A172 (cell line): ENCODE measurements at places on chromosomes 7 and 10.

DNA sequence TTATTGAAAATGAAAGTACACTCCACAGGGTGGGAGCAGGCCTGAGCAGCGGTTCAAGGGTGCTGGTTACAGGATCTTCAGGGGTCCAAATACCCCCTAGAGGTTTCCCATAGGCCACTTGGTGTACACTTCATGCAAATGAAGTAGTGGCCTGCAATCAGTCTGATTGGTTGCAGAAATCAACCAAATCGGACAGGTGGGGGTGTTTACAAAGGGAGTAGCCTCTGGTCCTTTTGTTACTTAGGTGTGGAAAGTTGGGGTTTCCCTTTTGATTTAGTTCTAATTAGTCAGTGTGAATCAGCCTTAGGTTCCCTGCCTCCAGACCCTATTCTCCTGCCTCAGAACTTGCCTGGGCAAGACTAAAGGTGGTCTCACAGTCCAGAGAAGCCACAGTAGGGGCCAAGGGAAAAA lies 49.6 kb downstream of the SYPL1 start:
- no peak for DNase-seq

DNA sequence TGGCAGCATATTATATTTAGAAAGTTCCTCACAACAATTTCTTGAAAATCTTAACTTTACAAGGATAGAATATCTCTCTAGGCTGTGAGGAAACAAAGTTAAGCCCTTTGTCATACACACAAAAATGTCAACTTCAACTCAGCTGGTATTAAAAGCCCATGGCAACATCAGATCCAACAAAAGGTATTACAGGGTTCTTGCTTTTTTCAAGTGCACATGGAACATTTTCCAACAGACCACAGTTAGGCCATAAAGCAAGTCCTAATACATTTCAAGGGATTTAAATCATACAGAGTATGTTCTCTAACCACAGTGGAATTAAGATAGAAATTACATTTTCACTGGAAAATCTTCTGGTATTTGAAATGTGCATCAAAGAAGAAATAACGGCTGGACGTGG lies 71.9 kb upstream of the OIT3 start:
- no peak for DNase-seq

DNA sequence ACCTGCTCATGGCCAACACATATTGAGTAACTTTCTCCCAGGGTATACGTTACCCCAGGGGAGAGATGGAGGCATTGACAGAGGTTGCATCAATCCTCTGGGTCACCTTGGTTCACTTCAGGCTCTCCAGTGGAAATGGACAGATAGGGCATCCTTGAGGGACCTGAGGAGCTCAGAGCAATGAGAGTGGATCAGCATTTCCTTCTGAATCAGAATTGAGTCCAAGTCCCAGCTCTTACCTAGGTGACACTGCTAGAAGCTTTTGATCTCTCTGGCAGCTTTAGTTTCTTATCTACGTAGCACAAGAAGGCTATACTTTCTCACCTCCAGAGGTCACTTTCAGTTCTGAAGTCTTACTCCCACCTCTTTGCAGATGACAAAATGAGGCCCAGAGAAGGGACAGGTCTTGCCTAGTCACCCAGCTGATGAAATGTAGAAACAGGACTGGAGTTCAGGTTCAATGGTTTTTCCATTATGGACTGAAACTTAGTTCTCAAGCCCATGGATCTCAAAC lies 35.2 kb downstream of the PANK1 start:
- DNase-seq, result no peak

GRCh38 chr7:104845557-104845956 lies 168.4 kb upstream of the KMT2E start:
- no peak for DNase-seq

- DNase-seq, result peak; percentile 8
These were observed 120.5 kb upstream of the IMMP2L start for GRCh38 chr7:111682588-111683340.

DNA sequence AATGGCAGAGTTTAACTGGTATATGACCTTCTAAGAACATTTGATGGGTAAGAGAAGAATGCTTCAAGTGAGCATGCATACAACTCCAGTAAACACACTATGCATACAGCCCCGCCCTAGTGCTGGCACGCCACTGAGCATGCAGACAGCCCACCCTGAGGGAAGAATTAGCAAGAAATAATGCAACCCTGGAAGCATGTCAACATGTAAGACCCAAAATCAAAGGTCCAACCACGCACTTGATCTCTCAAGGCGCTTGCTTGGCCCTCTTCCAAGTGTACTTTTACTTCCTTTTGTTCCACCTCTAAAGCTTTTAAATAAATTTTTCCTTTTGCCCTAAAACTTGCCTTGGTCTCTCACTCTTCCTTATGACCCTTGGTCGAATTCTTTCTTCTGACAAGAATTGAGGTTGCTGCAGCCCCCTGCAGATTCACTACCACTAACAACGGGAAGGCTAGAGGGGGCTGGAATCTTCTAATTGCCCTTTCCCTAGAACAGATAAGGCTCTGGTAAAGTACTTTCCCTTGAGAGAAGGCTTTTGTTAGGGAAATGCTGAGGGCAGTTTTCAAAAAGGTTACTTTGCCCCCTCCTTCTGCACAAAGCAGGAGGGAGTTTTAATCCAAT lies 3.4 kb downstream of the FAM24B start:
- DNase-seq, result no peak

DNA sequence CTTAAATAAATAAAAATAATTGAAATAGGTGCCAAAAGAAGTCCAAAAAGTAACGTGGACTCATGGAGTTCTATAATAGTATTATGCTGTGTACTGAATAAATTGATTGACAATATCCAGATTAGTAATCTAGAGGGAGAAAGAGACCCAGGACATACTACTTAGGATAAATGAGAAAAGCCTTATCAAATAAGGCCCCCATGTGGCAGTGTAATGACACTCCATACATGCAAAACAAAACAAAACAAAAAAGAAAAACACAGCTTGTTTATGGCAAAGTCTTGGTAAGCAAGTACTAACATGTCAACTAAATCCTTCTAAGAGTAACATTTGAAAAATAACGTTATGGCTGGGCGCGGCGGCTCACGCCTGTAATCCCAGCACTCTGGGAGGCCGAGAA lies 3.6 kb upstream of the RUNDC3B start:
- no peak for DNase-seq

GRCh38 chr10:120422457-120422856 lies 34.6 kb upstream of the PLPP4 start:
- DNase-seq, result peak; percentile 81

- no peak for DNase-seq
These were observed 141.8 kb upstream of the GPR22 start for GRCh38 chr7:107327986-107328569.

DNA sequence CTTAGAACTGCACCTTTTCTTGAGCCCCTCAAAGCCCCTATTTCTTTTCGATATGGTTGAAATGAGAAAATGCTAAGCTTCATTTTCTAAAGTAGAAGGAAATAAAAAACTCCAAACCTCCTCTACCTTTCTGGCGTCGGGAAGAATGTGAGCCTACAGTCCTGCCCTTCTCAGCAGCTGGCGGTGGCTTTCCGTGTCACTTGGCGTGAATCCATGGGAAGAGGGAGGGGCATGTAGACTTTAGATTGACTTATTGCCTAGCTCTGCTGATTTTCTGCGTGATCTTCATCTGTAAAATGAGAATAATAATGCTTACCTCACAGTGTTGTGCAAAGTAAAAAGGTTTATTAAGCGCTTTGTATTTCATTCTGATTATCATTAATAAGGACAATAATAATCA lies 35.0 kb downstream of the PRR15 start:
- no peak for DNase-seq

GRCh38 chr7:37295401-37295800 lies 153.3 kb downstream of the ELMO1 start:
- DNase-seq, result no peak

DNA sequence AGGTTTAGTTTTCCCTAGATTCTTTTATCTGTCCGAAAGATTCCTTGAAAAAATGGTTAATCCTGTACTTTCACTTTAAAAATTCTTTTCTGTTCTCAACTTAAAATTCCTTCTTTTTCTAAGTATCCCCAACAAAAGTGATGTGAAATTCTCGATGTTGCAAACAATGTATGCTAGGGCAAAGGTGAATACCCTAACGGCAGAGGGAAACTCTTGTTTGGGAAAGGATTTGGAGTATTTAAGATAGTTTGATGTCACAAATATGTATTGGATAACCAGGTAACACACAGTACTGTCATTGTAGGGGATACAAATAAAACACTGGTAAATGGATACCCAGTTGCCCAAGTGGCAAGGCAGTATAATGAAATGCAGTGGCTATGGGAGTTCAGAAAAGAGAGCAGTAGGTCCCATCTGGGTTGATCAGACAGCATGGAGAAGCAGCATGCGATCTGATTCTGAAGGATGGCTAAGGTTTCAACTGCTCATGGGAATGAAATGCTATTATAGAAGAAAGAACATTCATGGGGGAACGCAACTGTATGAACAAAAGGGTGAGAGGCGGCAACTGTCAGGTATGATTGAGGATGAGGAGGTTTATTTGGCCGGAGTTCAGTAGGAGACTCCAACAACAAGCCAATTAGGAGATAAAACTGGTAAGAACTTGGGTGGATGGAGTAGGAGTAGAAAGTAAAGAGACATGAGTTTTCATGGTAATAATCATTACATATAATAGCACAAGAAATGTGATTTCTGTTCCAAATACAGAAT lies 3.2 kb upstream of the EPC1 start:
- no peak for DNase-seq

- DNase-seq, result no peak
These were observed 17.2 kb upstream of the GATA3 start for GRCh38 chr10:8037199-8037801.

DNA sequence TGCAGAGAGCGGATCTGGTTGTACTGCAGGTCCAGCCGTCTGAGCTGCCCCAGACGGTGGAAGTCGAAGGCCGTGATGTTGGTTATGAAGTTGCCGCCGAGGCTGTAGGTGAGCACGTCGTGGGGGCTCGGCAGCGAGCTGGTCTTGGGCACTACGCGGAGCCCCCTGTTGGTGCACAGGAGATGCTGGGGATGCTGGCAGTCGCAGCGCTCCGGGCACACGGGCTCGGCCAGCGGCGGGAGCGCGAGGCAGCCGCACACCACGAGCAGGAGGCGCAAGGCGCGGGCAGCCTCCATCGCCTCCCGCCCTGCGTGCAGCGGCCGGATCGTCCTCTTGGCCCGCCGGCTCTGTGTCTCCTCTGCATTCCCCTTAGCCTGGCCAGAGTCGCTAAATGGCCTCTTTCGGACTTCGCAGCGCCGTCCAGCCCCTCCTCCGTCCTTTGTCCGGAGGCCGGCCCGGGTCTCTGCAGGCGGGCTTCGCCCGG lies 337 bp downstream of the TRIL start:
- no peak for DNase-seq

- no peak for DNase-seq
These were observed 407.6 kb downstream of the AUTS2 start for GRCh38 chr7:70005891-70006260.

DNA sequence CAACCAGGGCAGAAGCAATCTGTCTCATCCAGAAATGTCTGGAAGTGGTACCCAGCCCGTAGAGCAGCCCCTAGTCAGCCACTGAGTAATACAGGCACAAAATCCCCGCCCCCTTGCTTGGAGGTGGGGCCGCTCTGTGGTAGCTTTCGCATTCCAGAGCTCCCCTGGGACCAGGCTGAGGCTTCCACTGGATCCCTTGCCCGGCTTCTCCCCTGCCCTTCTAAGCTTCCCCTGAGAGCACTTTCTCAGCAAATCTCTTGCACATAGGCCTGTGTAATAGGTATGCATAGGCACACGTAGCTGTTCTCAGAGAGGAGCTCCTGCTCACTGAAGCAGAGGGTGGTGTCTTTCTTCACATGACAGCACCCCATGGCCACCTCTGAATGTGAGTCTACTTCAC lies 144.2 kb downstream of the BMS1 start:
- DNase-seq, result peak; percentile 10

GRCh38 chr7:12493863-12494686 lies 76.4 kb upstream of the SCIN start:
- DNase-seq, result peak; percentile 27

GRCh38 chr10:83108565-83109333 lies 1030.6 kb upstream of the GHITM start:
- DNase-seq, result no peak

DNA sequence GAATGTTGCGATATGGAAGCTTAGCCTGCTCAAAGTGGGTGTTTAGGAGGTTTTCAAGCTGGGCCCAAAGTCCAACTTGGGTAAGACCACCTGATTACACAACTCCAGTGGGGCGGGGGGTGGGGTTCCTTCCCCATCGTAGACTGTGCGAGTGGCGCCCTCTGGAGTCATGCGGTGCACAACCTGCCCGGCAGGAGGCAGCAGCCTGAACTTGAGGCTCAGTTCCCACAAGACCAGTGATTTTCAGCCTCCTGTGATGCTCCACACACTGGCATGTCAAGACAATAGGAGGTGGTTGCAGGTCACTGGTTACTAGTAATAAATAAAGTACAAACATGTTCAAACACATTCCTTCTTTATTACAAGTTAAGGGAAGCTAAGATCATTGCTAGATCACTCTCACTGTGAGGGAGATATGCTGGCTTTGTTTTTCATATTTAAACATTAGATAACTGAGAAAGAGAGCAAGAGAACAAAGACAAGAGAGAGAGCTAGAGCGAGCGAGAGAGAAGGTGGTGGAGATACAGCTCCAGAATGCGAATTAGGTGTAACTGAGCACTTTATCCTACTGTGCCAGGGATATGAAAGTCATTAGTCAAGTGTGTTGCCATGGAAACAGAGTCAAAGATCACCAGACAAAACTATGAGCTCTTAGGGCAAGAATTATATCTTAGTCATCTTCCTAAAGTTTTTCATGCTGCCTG lies 97.4 kb upstream of the BMPER start:
- DNase-seq, result peak; percentile 83

DNA sequence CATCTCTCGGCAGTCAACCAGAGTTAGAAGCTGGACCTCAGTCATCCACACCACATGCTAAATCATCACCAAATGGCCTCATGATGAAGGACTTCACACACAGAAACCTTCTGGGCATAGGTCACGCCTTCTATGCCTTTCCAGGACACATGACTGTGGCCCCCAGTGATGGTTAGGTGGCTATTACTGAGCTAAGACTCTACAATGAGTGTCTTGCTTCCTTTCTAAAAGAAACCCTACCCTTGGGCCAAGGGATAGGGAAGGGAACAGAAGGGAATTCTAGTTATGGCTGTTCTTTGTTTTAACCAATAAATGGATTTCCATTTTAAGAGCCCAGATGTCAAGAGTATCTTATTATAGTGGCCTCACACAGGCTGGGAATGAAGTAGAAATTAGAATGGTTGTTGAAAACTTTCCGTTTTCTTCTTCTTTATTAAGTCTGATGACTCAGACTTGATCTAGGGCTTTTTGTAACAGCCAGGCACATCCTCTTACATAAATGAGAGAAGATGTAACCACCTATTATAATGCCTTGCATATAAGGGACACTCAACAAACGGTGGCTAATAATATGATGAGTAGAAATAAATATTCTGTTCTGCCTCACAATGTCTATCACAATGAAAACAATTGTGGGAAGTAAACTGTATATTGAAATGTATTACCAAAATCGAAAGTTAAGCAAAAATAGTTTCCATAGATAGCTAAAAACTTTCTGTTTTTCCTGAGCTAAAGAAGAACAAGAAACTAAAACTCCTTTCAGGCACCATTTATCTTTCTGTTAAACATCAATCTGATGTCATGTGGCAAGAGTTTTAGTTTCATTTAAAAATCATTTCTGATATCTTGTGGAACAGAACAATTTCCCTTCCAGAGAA lies 62.5 kb upstream of the TOMM7 start:
- DNase-seq, result no peak

- no peak for DNase-seq
These were observed 187.6 kb downstream of the NSUN6 start for GRCh38 chr10:18463673-18464211.
